ENCODE measurements at places on chromosomes 12 and 14.

DNA sequence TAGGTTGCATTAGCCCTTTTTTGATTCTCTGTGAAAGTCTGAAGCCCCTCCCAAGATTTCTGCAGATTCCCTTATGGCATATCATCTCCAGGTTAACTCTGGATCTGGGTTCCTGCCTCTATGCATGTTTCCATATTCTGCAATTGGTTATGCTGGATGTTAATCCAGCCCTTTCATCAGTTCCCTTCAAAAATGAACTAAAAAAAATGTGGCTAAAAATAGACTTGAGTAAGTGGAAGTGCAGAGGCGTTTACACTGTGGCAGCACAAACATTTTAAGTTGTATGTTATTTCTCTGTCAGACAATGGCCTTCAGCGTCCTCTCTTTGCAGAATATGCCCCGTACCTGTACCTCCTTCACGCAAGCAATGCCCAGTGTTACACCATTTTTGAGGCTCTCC lies 11.4 kb downstream of the MGST1 start:
- DNase-seq = no peak

DNA sequence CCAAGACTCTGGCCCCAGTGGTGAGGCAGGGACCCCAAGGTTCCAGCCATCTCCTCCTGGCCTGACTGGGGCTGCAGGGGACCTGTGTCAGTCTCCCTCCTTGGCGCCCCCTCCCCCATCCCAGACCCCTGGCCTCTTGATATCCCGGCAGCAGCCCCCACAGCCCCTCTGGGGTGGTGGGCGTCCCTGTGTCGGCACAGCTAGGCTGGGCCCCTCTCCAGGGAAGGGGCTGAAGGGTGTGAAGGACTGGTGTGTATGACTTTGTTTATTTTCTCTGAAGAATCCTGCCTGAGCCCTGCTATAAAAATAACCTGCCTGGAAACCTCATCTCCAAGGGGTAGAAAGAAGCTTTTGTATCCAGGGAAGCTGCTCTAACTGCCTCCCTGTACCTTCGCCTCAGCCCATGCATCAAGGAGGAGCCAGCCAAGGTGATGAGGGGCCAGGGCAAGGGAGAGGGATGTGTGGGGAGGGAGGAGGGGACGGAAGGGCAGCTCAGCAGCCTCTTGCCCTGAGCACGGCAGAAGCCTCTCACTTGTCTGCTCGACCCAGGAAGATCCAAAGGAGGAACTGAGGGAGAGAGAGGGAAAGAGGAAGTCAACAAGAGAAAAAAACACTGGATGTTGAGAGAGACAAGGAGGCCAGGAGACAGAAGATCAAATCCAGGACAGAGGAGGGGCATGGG lies 25.4 kb upstream of the COL2A1 start:
- DNase-seq = no peak

- DNase-seq = peak; percentile 27
Measured at GRCh38 chr14:99035712-99036610, 236.0 kb downstream of the BCL11B start.

DNA sequence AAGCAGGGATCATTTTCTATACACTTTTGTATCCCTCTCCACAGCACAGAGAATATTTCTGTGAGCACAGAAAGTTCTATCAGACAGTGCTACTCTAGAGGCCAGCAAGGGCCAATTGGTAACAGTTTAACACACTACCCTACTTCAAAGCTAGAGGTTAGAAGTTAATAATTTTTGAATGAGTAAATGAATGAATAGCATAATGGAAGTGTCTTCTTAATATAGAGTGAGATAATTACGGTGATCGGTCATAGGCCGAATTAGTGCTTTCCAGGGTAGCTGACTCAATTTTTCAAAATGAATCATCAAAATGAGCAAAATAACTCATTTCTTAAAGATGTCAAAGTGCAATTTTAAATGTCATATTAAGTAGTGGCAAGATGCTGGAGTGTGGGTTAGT lies 67.0 kb upstream of the CCDC198 start:
- DNase-seq = no peak

DNA sequence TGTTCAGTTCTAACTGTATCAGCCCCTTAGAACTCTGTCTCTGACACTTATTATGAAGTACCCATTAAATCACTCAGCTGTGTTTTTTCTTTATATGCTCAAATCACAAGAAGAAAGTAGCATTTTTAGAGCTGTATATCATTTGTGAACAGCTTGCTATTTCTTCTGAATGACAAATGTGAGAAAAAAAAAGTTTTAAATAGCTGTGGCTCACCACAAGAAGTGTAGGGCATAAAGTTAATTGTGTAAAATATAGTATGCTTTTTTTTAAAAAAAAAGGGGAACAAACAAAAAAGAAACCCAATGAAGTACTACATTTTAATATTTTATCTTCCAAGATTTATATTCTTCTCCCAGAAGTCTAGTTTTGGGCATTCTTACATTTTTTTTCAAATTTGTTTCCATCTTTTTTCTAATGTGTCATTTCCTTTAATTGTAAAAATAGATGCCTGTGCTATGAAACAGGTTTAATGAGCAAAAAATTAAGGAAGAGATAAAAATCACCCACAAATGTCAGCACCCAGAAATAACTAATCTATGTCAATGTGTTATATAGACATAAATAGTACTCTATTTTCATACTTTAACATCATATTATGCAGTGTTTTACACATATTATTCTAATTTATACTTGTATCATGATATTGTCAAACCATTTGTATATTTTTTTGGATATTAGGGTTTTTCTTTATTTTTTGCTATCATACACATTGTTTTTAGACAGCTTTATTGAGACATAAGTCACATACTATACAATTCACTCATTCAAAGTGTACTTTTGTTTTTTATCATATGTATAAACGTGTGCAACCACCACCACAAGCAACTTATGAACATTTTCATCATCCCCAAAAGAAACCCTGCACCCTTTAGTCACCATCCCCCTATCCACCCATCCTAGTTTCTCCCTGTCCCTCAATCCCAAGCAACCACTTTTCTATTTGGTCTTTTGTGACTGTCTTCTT lies 22.4 kb upstream of the LRRK2 start:
- no peak for DNase-seq

DNA sequence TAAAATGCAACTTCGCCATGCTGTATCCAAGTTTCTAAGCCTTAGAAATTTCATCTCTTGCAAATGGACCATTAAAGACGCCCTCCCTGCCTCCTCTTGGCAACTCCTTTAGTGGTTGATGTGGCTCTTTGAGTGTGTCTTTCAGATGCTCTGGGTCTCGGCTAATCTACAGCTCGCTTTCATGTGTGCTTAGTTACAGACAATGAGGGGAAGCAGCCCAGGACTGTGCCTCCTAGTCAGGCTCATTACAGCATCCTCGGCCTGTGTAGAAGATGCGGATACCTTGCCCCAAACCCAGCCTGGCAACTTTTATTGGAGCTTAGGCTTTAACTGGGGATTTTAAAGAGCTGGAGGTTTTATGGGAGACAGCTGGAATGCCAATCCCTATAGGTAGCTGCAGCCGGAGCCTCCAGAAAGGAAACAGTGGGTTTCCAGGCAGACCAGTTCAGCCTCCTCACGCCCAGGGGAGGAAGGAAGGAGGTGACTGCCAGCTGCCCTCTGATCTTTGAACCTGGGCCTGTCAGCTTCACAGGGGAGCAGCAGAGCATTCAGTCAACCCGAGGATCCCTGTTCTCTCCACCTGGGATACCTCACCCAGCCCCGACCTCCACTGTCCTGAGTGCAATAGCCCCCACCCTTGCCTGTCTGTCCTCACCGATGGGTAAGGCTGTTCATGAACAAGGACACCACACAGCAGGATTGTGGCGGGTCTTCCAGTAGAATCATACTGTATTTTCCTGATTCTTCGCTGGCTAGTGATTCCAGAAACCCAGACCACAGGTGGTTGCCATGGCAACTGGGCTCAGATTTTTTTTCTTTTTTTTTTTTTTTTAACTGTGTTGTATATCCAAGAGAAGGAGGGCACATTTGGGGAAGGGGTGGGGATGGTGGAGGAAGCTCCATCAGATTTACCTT lies 638.5 kb downstream of the MED13L start:
- DNase-seq = no peak

- no peak for DNase-seq
Measured at GRCh38 chr14:105840266-105841021, 314.1 kb downstream of the TMEM121 start.

DNA sequence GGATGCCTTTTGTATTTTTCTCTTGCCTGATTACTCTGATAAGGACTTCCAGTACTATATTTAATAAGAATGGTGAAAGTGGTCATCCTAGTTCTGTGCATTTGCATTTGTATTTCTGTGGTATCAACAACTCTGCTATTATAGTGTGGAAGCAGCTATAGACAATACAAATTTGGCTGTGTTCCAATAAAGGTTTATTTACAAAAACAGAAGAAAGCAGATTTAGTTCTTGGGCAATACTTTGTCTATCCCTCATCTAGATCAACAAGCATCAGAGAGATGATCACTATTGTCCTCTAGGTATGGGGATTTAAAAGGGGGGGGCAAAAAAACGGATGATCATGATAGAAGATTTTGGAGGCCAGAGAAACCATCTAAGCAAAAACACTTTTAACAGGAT lies 19.1 kb upstream of the BTG1 start:
- DNase-seq = no peak

DNA sequence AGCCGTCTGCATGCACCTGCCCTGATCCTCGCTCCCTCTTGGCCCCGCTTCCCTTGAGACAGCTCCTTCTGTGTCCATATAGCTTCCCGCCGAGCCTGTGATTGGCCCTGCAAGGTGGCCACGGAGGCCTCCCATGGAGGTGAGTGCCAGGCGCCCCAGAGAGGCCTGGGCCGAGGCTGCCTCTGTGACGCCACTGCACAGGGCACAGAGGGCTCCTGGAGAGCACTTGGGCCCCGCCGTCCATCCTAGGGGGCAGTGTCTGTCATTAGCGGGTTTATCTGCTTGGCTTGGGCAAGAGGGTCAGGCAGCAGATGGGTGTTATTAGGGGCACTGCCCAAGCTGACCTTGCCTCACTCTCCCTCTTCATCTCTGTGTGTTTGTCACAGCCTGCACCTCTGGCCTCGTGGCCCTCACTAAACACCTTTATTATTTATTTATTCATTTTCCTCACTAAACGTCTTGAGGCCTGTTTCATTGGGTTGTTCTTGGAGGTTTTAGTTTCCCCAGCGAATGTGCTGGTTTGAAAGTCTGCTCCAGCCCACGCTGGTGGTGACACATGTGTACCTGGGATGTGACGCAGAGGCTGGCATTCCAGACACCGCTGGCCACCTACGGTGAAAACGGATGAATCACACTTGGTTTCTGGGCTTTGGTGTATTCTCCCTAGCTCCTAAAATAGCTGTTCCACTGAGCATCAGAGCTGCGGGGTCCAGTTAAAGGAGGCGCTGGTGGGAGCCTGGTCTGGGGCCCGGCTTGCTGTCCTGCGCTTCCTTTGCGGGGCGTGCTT lies 5.9 kb downstream of the ZFYVE21 start:
- DNase-seq = peak; percentile 90

DNA sequence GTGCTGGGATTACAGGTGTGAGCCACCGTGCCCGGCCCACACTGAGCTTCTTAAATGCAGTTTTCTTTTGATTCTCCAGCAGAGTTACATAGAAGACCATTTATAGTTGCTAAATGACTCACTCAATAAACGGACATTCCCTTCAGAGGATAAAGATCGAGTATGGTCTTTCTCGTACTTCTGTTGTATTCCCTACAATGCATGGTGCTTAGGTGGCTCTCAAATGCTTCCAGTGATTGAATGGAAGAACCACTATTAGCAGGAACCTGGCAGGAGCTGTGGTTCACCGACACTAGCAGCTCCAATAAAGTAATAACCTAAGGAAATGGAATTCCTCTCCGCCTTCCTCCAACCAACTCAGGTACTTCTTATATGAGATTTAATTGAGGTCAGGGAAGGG lies 3.9 kb upstream of the GPRC5A start:
- no peak for DNase-seq

GRCh38 chr12:77914081-77914488 lies 83.4 kb downstream of the NAV3 start:
- no peak for DNase-seq

- DNase-seq = no peak
Measured at GRCh38 chr12:103672401-103673119, 85.5 kb downstream of the STAB2 start.

GRCh38 chr14:73740618-73741326 lies 26.6 kb upstream of the PNMA1 start:
- no peak for DNase-seq

GRCh38 chr12:130195776-130196175 lies 33.5 kb downstream of the FZD10 start:
- no peak for DNase-seq

- DNase-seq = no peak
Measured at GRCh38 chr12:90490355-90490754, 464.6 kb downstream of the CCER1 start.

DNA sequence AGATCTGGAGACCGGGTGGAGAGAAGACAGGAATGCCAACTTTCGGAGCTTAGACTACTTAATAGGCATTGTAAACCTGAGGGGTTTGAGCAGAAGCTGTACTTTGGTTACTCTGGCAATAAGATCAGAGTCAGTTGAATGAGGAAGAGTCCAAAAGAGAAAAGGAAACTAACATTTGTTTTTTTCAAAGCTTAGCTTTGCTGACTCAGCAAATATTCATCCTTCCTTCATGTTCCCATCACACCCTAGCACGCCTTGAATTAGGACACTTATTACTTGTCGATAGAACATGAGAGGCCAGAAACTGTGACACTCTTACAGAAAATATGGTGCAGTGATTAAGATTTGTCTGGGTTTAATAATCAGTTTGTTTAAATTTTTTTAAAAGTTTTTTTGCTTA lies 266.9 kb upstream of the ATP2B1 start:
- DNase-seq = no peak

- no peak for DNase-seq
Measured at GRCh38 chr12:107302649-107303341, 209.4 kb upstream of the CRY1 start.

- DNase-seq = no peak
Measured at GRCh38 chr12:132455565-132455964, 34.4 kb upstream of the FBRSL1 start.

DNA sequence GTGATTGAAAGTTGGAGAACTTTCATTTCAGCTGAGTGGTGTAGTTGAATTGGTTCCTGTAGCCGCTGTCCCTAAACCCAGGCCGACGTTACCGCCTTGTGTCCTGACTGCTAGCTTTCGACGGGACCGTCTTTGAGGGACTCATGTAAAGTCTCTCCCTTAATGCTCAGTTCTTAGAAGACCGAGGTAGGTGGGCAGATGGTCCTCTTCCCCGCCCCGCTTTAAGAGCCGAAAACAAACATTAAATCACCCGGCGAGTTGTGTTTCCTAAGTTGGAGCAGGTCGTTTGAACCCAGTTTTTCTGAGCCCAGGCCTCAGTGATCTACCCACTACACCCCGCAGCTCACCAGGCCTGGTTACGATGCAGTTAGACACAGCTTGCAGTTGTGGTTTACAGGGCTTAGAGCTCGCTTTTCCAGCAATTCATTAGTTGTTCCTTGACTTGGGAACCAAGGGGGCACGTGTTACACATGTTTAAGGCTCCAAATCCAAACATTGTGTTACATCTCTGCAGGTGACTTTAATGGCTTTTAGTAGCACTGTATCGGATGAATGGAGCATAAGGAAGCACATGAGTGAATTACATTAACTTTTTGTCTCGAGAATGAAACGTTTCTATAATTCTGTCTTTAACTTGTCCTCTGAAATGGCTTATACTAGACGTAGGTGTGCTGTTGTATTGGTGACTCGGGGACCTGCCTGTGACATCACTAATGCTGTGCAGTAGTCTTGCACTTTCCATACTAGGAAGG lies 790 bp downstream of the NEDD1 start:
- no peak for DNase-seq

All from dorsolateral prefrontal cortex (tissue), 122 donors.